ENCODE measurements at places on chromosomes 7 and 10.

DNA sequence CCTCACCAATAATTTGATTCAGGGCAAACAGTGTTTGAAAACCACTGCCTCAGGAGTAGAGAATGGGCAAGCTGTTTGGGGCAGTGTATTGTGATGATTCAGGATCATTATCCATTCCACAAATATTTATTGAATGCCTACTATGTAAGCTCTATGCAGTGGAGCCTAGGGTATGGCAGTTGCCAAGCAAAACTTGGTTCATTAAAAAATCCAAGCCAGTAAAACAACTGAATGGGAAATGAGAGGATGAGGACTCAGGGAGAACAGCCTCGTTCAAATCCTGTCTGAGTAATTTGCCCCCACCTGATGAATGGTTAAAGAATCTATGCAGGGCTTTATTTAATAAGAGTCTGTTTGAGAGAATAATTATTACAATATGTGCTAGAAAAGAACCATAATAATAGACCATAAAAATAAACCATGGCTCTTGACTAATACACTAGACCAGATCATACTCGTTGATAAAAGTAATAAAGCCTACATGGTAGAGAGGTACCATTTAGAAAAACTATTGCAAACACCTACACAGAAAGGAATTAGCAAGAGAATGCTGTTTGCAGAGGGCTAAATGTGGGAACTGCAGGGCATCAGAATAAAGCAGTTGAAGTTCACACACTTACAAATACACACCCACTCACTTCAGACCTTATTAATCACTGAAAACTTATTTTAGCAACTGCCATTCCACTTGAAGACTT is 71.7 kb downstream of the CREB5 start:
- DNase-seq = no peak

DNA sequence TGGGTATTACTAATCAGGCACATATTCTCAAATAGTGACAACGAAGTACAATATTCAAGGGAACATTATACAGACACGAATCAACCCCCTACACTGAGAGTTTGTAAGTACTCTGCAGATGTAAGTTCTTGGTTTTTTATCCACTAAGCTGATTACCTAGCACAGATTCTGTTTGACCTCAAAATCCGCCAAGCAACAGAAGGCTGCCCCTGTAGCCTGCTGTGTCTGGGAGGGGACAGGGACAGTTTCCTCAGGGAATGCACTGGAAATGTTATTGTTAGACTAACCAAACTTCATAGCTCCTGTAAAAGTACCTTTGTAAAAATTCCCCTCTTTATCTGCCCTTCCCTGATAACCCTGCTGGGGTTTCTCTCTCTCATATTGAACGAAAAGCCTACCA is 45.2 kb upstream of the ZRANB1 start:
- no peak for DNase-seq

DNA sequence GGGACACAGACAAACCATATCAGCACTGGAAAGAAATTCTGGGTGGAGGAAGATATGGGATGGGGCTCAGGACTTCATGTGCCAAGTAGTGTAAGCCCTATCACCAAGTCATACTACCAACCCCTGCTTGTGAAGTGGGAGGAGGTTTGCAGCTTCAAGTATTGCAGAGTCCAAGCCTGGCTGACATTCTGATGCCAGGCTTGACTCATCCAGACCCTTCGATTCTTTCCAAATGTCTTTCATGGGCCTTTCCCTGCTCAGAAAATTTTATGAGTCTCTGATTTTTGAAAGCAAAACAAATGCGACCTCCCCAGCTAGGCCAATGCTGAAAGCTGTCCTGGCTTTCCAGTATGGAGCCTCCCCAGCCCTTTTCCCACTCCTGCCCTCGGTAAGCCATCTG is 45.1 kb upstream of the SMNDC1 start:
- no peak for DNase-seq

- DNase-seq = no peak
These were observed 1217.8 kb upstream of the LRRTM3 start for GRCh38 chr10:65708057-65708456.

GRCh38 chr7:82419200-82419599 is 24.4 kb downstream of the CACNA2D1 start:
- DNase-seq = no peak

All from stimulated activated CD4-positive, alpha-beta T cell treated with anti-CD3 and anti-CD28 coated beads, TNF-alpha, amount 100 ng/mL, for 4 hours (primary cell).